ENCODE measurements at places on chromosomes 16 and 17. TPM values are rescaled to one million over a fixed set of nuclear protein-coding genes. Genes with fewer than 3 reads are reported as not detected.
A peak's percentile ranks its signal among the peaks of the same experiment; 100 is the strongest.

KREMEN2 gene
- 8.2 TPM for total RNA-seq

- no peak for DNase-seq
Measured at GRCh38 chr17:65987988-65988387, 203.9 kb downstream of the CEP112 start.

DNA sequence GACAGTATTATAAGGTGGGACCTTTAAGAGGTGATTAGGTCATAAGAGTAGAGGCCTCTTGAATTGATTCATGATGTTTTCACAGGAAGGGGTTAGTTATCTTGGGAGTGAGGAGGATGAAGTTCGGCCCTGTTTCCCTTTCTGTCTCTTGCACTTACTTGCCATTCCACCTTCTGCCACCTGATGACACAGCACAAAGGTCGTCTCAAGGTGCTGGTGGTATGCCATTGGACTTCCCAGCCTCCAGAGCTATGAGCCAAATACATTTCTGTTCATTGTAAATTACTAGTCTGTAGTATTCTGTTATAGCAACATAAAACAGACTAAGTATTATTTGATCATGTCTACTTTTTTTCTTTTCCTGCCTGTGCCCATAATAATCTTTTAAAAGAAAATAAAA, 23.5 kb downstream of the CHD9 start:
- no peak for DNase-seq

PIPOX gene
- 0.58 TPM for total RNA-seq

SLFN14 gene
- 3.2 TPM for total RNA-seq

DNA sequence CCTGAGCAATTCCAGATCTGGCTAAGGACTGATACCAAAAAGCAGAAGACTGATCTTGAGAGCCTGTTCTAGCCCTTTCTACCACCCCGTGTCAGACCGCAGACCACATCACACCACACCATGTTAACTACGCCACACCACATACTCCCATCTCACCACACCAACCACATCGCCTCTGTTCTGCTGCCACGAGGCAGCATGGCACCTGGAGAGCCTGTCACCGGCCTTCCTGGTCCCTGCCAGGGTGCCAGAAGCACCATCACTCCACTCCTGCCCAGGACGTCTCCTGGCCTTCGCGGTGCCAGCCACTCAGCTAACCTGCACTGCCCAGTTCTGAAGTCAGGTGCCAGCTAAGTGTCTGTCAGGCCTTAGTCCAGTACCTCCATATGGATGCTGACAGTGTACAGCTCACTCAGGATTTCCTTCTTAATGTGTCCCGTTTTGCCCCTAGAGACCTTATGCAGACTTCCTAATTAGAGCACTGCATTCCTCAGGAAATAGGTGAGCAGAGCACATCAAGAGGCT, 37.2 kb upstream of the BCAR1 start:
- no peak for DNase-seq

- DNase-seq = no peak
Measured at GRCh38 chr16:81843243-81843582, 64.1 kb downstream of the PLCG2 start.

GRCh38 chr17:72696156-72696555, 396.3 kb downstream of the SLC39A11 start:
- no peak for DNase-seq

DNA sequence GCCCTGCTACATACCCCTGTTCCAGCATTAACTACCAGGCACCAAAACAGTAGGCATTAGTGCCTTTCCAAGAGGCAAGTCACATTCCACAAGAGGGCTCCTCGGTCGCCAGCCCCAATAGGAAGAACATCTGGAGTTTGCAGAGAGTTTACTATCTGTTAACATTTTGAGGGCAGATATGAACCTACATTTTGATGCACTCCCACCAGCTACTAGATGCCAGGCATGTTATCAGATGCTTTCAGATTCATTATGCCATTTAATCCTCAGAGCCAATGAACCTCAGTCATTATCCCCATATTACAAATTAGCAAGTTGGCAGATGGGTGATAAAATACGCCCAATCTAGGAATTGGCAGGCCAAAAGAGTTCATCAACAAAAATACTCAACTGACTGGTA, 4.2 kb upstream of the CMTM2 start:
- no peak for DNase-seq

- DNase-seq = no peak
Measured at GRCh38 chr17:74372426-74372825, 5.1 kb downstream of the GPR142 start.

- no peak for DNase-seq
Measured at GRCh38 chr17:43853546-43853945, 6.6 kb downstream of the CD300LG start.

RNF166 gene
- 61.2 TPM for total RNA-seq

- DNase-seq = no peak
Measured at GRCh38 chr16:12182212-12182611, 205.7 kb downstream of the SNX29 start.

GRCh38 chr17:52376137-52376536, 217.6 kb upstream of the CA10 start:
- no peak for DNase-seq

RNF222 gene
- not detected for total RNA-seq

DNA sequence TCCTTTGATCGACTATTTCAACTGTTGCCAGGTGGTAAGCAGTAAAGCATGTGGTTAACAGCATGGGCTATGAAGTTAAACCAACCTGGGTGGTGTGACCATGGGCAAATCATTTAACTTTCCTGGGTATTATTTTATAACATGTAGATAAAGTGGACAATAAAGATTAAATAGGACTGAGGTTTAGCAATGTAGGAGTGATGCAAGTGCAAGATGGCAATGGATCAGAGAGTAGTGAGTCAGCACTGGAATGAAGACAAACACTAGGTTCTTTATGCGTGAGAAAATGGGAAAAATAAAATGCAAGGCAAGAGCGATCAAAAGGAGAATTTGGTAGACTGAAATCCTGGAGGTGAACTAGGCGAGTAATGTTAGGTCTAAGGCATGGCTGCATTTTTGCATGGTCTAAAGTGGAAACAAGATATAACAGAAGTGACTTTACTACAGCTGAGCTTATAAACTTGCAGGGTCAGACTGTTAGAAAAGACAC, 222.4 kb upstream of the AXIN2 start:
- DNase-seq = no peak

C1QTNF1 gene
- total RNA-seq = 0.09 TPM

DNA sequence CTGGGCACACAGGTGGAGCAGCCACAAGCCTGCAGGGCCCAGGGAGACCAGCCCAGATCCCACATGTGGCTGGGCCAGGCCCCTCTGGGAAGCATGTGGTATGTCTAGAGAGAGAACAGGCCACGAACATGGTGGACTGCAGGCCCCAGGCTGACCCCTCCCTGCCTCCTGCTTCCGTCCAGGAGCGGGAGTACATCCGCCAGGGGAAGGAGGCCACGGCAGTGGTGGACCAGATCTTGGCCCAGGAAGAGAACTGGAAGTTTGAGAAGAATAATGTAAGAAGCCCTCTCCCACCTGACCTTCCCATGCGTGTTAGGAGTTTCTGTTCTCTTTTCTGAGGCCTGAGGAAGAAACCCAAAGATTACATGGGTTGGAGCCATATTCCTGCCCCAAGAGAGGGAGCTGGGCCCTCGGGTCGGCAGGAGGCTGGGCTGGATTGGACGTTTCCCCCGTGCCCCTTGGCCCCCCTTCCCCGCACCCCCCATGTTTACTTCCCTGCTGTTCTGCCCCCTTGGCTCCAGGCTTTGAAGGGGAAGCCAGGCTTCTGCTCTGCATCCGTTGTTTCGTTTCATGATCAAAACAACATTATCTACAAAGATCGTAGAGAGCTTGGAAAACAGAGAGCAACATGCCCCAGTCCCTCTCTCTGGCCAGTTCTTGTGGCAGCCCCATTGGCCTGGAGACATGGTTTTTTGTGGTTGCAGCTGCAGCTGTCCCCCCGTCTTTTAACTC, 5.7 kb upstream of the TCAP start:
- no peak for DNase-seq

DNA sequence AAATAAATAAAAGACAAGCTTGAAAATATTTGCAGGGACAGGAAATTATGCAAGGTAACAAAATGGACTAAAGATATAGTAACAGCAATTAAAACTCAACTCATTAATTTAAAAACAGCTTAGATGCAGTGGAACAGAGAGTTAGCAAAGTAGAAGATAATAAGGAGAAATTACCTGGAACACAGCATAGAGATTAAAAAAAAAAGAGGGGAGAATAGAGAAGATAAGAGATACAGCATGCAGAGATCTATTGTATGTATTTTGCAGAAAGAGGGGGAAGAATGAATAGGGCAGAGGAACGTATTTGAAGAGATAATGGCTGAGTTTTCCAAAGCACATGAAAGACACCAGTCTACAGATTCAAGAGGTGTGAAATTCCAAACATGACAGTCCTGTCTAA, 8.4 kb upstream of the PIPOX start:
- DNase-seq = no peak

- DNase-seq = no peak
Measured at GRCh38 chr16:8806272-8806983, 8.8 kb downstream of the PMM2 start.

DNA sequence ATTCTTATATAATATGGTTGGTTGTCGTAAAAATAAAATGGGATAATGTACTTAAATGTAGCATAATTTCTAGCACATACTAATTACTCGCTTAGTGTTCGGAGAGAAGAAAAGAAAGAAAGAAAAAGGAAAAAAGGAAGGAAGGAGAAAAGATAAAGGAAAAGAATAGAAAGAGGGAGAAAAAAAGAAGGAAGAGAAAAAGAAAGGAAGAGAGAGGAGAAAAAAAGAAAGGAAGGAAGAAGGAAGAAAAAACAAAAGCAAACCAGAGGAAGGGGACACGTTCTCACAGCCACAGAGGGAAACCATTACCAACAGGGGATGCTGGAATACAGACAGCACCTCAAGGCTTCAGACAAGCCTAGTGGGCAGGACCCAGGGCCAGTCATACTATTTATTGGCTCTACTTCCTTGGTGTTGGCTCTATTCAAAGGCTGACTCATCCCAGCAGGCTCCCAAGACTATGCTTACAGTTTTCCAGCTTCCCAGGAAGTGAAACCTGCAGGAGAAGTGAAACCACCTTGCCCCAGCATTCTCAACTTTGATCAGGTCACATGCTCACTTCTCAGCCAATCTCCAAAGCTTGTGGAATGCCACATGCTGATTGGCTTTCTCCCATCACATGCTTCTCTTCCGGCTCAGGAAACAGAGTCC, 273.5 kb upstream of the IRX5 start:
- no peak for DNase-seq

OR1F1 gene
- total RNA-seq = not detected

DNA sequence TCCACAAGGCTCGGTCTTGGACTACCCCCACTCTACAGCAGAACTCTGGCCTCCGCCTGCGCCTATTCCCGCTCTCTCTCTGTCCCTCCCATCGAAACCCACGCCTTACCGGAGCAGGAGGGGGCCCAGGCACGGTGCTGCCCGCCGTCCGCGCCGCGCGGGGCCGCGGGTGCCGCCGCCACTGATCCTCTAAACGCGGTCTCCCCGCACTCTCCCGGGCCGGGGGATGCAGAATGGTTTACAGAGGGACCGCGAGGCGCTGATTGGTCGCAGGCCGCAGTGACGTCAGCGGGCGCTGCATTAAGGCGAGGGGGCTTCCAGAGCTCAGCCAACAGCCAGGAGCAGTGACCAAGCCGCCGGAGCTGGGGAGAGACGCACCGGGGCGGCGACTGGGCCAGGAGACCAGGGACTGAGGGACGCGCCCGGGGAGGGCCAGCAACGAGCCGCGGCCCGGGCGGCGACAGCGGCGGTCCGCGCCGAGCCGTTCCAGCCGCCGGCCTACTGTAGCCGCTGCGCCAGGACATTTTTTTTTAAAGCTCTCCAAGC, 747 bp upstream of the LHX1 start:
- peak; percentile 32 for DNase-seq

DNA sequence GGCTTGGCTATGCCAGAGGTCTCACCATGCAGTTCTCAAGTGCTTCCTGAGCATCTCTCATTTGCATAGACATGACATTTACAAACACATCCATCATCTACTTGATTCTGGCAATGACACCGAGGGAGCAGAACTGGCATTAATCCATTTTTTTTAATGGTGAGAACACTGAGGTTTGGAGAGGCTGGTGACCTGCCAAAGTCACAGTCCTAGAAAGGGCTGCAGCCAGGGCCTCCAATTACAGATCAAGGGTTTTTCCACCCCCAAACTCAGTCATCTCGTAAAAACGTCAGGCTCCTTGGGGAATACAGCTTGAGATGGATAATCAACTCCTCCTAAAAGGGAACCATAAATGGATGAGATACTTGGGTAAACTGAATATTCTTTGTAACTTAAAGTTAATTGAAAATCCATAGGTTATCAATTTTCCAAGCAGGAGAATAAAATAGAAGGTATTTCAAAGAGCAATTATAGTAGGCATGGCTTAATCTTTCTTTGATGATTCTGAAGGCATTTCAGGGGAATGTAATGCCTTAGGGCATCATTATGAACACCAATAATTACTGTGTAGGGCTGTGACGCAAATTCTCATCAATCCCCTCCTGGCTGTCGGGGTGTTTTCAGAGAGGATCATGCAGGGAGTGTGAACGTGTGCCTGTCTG, 9.4 kb upstream of the MEOX1 start:
- DNase-seq = no peak

NAGS gene
- not detected for total RNA-seq

TMEM98 gene
- 60.2 TPM for total RNA-seq

DNA sequence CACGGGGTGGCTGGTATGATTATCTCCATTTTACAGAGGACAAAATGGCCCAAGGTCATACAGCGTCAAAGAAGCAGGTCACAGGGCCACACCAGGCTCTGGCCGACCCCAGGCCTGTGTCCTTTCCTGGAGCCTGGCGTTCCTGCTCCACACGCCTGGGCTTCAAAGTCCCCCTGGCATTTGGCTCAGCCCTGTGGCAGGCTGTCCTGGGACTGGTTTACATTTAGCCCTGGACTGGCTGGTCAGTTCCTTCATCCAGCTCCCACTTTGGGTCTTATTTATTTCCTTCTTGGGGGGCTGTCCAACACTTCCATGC, 15.3 kb downstream of the TBX2 start:
- DNase-seq = no peak

GRCh38 chr17:21076242-21076641, 33.4 kb upstream of the USP22 start:
- DNase-seq = no peak

Measured in K562 (cell line).